ENCODE measurements at places on chromosomes 3 and 15.

GRCh38 chr15:100833417-100834389 lies 45.9 kb upstream of the ALDH1A3 start:
- no peak for DNase-seq

DNA sequence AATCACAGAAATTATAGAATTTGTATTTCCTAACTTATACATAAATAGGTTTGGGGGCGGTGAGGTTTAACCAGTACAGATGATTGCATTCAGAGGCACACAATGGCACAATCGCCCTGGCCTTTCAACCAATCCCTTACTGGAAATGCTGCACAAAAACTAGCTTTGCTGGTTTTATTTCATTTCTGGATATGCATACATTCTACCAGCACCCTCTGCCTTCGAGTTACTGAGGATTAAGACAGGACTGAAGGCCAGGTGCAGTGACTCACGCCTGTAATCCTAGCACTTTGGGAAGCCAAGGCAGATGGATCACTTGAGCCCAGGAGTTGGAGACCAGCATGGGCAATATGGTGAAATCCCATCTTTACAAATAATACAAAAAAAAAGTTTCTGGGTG lies 336.1 kb downstream of the ARRDC4 start:
- DNase-seq = no peak

DNA sequence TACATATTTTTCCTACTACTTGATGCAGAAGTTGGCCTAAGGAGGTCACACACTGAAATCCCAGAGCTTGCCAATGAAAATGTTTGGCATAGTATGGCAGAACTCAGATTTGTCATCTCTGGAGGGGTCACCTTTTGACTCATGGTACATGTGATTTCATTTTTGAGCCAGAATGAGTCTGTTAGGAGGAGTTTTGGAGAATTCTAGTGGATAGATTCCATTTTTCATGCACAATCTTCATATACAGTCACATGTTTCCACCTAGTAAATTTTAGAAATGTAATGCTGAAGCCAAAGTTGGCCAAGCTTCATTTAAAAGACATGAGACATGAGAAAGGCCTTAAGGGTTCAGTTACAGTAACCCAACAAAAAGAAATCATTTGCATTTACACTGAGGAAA lies 97.8 kb upstream of the IGSF10 start:
- no peak for DNase-seq

DNA sequence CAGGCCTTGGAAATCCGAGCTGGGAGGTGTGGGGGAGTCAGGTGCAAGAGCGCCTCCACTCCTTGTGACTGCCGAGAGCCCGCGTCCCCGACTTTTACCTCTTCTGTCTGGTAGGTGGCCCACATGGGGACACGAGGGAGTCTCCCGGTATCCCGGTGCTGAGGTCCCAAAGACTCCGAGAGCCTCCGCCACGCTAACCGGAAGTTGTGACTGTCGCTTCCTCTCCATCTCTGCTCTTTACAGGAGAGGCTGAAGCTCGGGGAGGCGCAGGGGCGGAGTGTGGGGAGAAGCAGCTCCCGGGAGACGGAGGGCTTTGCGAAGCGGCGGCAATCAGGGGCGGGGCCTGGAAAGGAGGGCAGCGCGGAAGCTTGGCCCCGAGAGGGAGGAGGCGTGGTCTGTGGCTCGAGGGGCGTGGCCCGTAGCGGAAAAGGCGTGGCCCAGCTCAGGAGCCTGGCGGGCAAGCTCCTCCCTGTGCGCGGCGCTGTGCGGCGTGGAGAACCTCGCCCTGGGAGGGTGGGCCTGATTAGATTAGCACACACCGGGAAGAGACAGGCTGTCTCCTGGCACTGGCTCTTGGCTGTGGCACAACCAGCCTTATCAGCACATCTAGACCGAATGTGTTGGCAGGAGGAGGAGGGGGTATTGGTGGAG lies 143.9 kb downstream of the GABRB3 start:
- DNase-seq = no peak

- DNase-seq = no peak
Observed at GRCh38 chr3:46972396-46972795, 4.1 kb downstream of the CCDC12 start.

DNA sequence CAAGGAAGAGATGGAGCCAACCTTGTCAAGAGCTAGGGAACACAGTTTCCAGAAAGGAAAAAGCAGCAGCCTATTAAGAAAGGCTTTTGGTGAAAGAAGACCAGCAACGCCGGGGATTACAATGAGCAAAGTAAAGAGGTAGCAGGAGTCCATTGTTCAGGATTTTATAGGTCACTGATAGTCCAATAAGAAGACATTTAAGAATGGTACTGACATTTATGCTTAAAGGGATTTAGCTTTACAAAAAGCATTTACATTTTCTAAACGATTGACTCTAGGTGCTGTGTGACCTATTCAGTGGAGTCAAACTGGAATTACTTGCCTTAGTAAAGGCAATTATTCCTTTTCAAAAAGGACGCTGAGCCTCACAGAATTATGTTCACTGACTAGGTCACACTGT lies 40.8 kb downstream of the CSNK1G1 start:
- DNase-seq = no peak

DNA sequence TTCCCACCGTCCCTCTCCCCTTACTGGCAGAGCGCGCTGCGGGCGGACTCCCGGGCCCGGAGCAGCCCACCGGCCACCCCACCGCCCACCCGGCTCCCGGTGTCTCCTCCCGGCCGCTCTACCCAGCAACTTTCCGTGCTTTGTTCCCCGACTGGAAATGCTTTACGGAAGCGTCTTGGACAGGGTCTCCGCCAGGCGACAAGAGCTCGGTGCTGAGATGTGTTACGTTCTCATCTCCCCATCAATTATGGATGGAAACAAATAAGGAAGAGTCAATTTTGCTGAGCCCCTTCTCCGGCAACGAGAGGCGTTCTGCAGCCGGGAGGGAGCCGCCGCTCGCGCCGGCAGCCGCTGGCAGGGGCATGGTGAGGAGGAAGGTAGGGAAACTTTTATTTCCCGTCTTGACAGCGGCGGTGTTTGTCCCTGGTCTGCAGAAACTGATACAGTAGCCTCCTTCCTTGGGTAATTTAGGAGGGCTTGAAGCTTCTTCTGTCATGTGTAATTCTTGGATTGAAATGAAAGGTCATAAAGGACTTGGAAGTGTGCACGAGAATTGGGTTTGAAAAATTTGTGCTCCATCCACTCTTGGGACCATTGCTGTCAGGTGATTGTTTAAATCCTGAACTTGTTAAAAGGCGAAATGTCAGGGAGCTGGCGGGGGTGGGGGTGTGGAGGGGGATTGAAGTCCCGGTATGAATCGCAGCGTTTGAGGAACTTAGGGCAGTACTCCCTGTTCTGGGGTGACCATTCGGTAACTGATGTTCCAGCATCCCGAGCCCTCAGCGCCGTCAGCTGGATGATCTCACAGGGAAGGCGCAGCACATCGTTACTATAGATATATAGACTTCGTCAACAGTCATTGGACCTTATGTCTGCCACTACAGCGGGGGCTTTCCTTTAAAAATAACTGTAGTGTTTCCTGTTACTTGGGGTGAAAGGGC lies 1.5 kb downstream of the SEMA6D start:
- no peak for DNase-seq

GRCh38 chr3:81760215-81760614 lies 1.2 kb downstream of the GBE1 start:
- DNase-seq = no peak

DNA sequence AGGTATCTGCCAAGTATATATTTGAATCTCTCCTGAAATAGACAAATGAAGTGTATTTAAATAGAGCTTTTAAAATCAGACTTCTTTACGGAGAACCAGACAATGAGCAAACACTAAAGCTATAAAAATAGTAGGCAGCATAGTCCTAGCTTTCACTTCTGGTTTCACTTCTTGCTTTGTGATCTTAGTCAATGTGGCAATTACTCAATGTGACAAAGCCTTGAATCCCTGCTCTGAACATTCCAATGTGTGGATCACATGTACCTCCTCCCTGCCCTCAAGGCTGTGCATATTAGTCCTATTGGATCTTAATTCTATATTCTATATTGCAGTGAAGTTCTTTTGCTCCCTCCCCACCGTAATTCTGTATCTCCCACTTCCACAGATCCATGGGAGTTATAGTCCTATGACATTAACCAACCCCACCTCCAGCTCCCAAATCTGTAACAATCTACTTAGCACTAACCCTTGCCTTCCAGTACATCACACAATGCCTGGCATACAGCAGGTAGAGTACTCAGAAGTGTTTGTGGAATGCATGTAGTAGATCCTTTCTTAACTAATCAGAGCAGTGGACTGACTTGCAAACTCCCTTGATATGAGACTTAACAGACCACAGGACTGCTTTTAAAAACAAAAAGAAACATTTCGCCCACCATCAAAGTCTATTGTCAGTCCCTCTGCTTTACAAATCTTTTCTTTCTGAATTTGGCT lies 24.3 kb upstream of the CP start:
- DNase-seq = no peak

DNA sequence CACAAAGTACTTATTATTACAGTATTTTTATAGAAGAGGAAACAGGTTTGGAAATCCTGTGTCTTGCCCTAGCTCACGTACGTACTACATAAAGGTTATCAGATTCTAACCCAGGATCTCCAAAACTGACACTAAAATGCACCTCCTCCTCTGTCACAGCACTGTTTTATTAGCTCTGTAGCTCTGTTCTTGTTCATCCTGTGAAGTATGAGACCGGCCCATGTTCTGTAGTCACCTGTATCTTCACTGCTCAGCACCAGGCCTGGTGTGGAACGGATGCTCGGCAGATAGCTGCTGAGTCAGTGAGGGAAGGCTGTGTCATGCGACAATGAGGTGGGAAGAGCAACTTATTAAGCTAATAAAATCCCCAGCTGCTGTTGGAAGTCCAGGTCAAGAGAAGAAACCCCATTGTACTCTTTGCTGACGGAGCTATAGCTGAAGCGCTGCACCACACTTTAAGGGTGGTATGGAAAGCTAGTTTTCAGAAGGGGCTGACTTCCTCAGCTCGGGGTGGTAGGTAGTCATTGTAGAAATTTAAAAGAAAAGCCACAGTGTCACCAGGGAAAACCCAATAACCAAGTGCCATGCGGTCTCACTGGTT lies 22.8 kb downstream of the BCL2A1 start:
- no peak for DNase-seq

DNA sequence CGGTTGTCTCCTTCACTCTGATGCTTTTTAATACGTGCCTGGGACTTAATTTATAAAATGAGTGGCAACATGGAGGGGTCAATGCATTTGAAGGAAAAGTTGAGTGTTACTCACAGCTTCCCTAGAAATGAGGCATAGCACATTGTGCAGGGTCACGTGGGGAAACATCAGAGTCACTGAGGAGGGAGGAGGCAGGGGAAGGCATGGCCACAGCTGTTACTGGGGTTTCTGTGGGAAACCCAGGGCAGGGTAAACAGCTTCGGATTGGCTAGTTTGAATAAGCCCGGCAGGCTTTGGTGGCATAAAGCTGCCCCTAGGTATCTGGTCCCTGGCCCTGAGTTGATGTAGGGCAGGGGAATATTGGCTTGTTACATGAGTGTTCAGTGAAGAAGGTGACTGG lies 98.9 kb upstream of the ST8SIA2 start:
- no peak for DNase-seq

GRCh38 chr3:107928084-107928445 lies 162.8 kb downstream of the CD47 start:
- no peak for DNase-seq

DNA sequence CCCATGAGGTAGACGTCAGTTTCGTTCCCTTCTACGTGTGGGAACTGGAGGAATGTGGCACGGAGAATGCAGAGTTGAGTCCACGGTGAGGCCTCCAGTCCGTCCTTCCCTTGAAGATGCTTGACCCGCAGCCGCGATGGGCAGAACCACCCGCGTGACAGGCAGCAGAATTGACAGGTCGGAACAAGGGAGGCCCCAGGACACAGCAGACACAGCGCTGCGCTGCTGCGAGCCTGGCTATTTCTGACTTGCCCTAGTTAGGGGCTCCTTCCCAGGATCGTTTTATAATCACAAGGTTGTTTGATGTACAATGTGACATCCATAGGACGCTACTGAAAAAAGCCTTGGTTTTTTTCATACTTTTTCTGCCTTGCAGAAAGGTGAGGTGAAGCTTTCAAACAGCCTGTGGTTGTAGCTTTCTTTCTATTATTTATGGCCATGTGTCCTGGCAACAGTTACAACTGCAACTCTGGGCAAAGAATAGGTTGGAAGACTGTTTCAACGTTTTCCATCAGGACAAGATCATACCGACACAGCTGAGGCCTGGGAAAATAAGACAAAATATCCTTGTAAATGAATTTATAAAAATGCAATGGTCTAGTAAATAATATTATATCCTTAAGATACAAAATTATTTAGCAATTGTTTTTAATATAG lies 9.6 kb upstream of the TMEM41A start:
- no peak for DNase-seq

- no peak for DNase-seq
Observed at GRCh38 chr3:142896201-142896755, 7.4 kb upstream of the PCOLCE2 start.

GRCh38 chr3:195101001-195101583 lies 169.9 kb downstream of the XXYLT1 start:
- no peak for DNase-seq

DNA sequence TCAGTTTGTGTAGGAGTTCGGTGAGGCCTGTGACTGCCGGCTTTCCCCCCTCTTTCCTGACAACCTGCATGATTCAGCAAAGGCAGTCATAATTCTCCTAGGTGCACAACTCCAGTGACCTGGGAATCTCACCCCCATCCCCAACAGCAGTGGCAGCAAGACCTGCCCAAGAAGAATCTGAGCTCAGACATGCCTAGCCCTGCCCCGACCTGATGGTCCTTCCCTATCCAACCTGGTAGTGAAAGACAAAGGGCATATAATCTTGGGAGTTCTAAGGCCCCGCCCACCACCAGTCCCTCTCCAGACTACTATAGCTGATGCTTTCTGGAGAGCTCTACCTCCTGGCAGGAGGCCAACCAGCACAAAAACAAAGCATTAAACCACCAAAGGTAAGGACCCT lies 44.2 kb upstream of the ZBED2 start:
- no peak for DNase-seq

GRCh38 chr3:69085833-69086722 lies 1.3 kb downstream of the ARL6IP5 start:
- peak; percentile 75 for DNase-seq

GRCh38 chr3:133884887-133885711 lies 10.6 kb downstream of the RAB6B start:
- DNase-seq = no peak

DNA sequence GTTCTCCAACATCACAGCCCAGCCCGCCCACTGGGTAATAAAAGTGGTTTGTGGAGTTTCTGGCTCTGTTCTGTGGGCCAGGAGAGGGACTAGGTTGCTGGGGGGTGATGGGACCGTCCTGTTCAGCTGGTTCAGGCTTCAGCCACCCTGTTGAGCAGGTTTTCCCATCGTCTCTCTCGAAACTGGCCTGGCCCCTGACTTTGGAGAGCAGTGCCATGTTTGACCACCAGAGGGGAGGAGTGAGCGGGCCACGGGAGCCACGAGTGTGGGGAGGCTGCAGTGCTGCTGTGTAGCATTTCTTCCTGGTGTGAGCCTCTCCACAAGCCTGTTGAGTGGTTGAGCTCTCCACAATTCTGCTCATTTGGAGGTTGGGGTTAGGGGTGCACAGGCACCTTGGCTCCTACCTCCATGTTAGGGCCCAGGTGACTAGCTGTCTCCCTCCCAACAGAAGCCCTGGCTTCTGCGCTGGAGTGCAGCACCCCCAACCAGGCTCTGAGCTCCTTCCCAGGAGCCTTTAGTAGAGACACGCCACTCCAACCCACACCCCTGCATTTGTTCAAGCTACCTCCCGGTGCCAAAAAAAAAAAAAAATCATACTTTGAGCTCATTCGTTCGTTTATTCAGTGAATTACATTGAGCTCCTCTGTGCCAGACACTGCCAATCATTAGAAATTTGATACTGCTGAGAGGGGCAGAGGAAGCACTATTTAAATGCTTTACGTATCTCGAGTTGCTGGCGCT lies 13.9 kb downstream of the SPINT1 start:
- DNase-seq = peak; percentile 64

GRCh38 chr15:74960995-74961588 lies 4.5 kb upstream of the RPP25 start:
- DNase-seq = no peak
